ENCODE measurements at places on chromosomes 2 and 18. TPM values are rescaled to one million over a fixed set of nuclear protein-coding genes. Genes with fewer than 3 reads are reported as not detected.

The CRYGD gene
- polyA plus RNA-seq, result not detected

The SCN7A gene
- polyA plus RNA-seq, result not detected

The DNAJC5G gene
- not detected for polyA plus RNA-seq

The AQP4 gene
- not detected for polyA plus RNA-seq

The C2orf72 gene
- polyA plus RNA-seq, result not detected

The ANKRD23 gene
- polyA plus RNA-seq, result not detected

The SH2D6 gene
- not detected for polyA plus RNA-seq

The STEAP3 gene
- polyA plus RNA-seq, result not detected

The CACNB4 gene
- not detected for polyA plus RNA-seq

- no peak overlapping the region for H3K4me3 ChIP-seq
- no peaks in the 10 kb centered on the region for H3K36me3 ChIP-seq
- peaks cover 10% of the 10 kb centered on the region for H3K4me1 ChIP-seq
- DNase-seq, result peak; percentile 9
Observed at GRCh38 chr18:47953471-47953931, 23.0 kb upstream of the SMAD2 start.

- no peak for DNase-seq
- no peak overlapping the region for H3K27ac ChIP-seq
- H3K36me3 ChIP-seq, result no peaks in the 10 kb centered on the region
- no peak overlapping the region for H3K4me3 ChIP-seq
- no peaks in the 10 kb centered on the region for H3K27me3 ChIP-seq
Observed at GRCh38 chr18:6672821-6673308, 56.7 kb upstream of the ARHGAP28 start.

DNA sequence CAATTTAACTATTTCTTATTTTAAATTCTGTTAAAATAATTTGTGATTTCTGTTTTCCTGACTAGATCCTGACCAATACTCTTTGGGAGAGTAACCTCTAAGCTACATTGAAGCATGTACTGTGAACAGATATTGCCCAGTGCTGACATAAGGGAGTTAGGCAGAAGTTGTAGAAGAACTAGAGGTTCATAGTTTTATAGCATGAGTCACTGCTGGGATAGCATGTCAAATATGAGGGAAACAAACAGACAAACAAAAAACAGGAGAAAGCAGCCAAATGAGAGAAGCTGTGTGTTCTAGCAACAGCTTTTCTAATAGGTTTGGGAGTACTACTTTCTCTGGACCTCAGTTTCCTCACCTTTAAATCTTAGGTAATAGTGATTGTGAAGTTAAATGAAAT is 72.4 kb downstream of the CERS6 start:
- peaks cover 6% of the 10 kb centered on the region for H3K4me1 ChIP-seq
- no peak for DNase-seq
- no peak overlapping the region for H3K4me3 ChIP-seq
- no peaks in the 10 kb centered on the region for H3K27me3 ChIP-seq

- H3K27ac ChIP-seq, result peak overlapping the region; percentile 0
- no peak overlapping the region for H3K4me3 ChIP-seq
- peaks cover 31% of the 10 kb centered on the region for H3K4me1 ChIP-seq
Observed at GRCh38 chr2:70043252-70043875, 43.9 kb upstream of the PCBP1 start.

DNA sequence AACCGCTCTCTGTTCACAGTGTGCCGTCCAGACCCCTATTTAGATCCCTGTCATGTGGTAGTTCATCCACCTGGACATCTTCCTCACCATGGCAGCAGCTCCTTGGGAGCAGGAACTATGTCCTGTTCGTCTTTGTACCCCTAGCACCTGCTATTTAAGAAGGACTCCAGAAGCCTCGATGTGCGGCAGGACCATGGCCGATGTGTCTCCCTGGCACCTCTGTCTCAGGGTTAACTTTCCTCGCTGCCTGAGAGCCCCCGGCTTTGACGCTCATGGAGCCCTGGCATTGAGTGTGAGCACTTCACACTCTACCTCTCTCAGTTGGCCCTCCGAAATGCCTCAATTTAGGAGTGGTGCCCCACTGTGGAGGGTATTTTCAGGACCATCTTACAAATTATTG is 152.0 kb downstream of the FAM210A start:
- H3K36me3 ChIP-seq, result no peaks in the 10 kb centered on the region
- no peak overlapping the region for H3K4me3 ChIP-seq
- H3K4me1 ChIP-seq, result peaks cover 26% of the 10 kb centered on the region
- DNase-seq, result no peak
- H3K27ac ChIP-seq, result no peak overlapping the region

DNA sequence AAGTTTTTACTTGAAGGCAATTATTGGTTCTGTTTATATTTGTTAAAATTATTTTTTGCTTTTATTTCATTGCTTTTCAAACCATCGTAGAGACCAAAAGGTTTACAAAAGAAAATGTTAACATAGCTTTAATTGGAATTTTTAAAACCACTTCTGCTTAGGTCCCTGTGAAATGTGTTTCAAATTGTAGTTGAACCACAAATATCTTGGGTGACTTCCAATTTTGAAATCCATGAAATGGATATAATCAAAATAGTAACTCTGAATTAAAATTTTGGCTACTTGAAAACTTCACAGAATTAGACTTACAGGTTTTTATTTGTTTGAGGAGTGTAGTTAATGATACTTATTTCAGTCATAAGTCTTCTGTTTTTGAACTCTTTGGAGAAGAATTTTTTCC is 3.1 kb upstream of the SPAG16 start:
- peaks cover 23% of the 10 kb centered on the region for H3K4me1 ChIP-seq
- no peak overlapping the region for H3K27ac ChIP-seq
- no peak overlapping the region for H3K4me3 ChIP-seq
- no peaks in the 10 kb centered on the region for H3K27me3 ChIP-seq
- no peaks in the 10 kb centered on the region for H3K36me3 ChIP-seq
- no peak for DNase-seq

GRCh38 chr2:173545364-173545763 is 190.7 kb downstream of the CDCA7 start:
- no peak overlapping the region for H3K4me3 ChIP-seq
- peaks cover 5% of the 10 kb centered on the region for H3K27me3 ChIP-seq
- DNase-seq, result no peak

DNA sequence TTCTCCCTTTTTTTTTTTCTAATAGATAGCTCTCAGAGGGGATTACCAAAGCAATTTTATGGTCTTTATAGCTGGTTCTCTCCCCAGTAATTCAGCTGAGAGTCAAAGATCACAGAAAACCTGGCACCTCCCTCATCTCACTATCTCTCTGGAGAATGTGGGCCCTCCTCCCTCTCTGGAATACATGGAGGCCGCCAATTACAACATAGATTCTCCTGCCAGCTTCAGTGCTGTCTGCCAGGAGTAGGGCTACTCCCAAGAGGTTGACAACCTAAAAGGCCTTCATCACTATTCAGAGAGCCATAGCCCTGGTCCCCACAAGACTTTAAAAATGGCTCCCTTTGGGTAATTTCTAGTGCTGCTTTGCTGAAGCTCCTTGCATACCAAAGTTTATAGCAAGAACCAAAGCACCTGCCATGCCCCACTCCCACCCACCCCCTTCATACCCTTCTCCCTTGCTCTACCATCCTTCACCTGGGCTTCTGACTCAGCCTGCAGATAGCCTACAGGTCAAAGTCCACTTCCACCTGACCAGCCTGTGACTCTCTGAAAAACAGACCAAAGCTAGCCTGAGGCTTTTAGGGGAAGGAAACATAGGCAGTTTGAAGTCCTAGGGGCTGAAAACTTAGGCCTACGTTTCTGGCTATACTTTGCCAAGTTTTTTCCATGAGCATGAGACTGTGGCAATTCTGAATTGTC is 472.3 kb downstream of the TNS1 start:
- no peaks in the 10 kb centered on the region for H3K4me1 ChIP-seq
- H3K27me3 ChIP-seq, result no peaks in the 10 kb centered on the region
- no peak overlapping the region for H3K27ac ChIP-seq
- no peak for DNase-seq
- no peak overlapping the region for H3K4me3 ChIP-seq

DNA sequence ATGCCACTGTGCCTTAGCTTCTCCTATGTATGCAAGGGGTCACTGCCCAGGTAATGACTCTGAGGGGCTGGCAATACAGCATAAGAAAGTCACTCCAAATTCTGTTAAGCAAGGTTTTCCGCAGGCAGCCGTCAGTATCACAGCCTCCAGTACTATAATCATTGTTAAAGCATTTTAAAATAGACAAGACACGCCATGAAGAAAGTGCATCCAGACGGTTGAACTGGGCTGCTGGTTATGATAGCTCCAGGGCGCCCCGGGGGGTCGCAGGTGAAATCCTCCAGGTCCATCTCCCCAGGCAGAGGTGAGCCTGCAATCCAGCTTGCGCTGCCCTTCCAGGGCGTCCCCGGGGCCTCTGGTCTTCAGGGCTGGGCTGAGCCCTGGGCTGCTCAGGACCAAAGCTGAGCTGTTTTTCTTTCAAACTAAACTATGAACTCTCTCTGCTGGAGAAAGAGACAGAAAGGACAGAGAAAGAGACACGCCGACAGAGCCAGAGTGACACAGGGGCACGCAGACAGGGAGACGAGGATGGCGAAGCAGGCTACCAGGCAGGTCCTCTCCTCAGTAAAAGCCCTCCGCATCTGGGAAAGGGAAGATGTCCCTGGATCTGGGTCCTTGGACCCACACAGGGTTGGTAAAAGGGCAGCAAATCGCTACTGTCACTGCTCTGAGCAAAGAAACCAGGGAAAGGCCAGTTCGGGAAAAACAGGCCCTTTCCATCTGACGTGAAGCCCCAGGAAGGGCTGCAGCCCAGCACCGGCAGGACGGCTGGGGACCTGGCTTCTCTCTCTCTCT is 2.1 kb upstream of the TWIST2 start:
- H3K27ac ChIP-seq, result no peak overlapping the region
- H3K4me3 ChIP-seq, result no peak overlapping the region
- no peak for DNase-seq
- H3K36me3 ChIP-seq, result no peaks in the 10 kb centered on the region

GRCh38 chr2:235693279-235693678 is 199.4 kb downstream of the AGAP1 start:
- no peaks in the 10 kb centered on the region for H3K27me3 ChIP-seq
- no peak overlapping the region for H3K4me3 ChIP-seq
- no peaks in the 10 kb centered on the region for H3K4me1 ChIP-seq
- H3K36me3 ChIP-seq, result no peaks in the 10 kb centered on the region

GRCh38 chr18:55737781-55738468 is 149.9 kb upstream of the TCF4 start:
- no peaks in the 10 kb centered on the region for H3K36me3 ChIP-seq
- no peak overlapping the region for H3K27ac ChIP-seq
- no peak for DNase-seq
- H3K4me3 ChIP-seq, result no peak overlapping the region
- no peaks in the 10 kb centered on the region for H3K27me3 ChIP-seq

GRCh38 chr18:13726972-13727331 is 479 bp downstream of the RNMT start:
- H3K27ac ChIP-seq, result peak overlapping the region; percentile 96
- peak overlapping the region; percentile 78 for H3K4me3 ChIP-seq
- peak; percentile 44 for DNase-seq

DNA sequence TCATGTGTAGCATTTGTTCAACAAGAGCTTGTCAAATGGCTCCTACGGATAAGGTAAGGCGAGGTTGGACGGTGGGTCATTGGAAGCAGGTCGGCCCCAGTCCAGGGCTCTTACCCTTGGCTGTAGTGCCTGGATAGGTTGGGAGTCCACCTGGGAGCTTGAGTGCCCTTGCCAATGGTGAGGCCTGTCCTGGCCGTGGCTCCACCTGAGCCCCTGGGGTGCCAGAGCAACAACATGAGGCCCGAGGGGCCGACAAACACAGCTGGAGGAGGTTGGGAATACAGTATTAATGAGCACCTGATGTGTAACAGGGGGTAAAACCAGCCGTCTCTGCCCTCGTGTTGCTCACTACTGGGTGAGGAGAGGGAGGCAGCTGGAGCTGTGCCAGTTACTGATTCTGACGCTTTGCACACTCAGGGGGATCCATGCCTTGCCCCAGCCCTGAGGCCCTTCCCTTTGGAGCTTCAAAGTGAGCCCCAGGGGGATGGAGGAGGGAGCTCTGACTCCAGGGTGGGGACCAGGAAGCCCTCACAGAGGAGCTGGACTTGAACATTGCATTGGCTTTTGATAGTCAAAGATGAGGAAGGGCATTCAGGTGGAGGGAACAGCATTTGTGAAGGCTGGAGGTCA is 87.2 kb downstream of the RHOB start:
- H3K36me3 ChIP-seq, result no peaks in the 10 kb centered on the region
- no peak overlapping the region for H3K4me3 ChIP-seq
- H3K27me3 ChIP-seq, result no peaks in the 10 kb centered on the region
- H3K27ac ChIP-seq, result no peak overlapping the region

DNA sequence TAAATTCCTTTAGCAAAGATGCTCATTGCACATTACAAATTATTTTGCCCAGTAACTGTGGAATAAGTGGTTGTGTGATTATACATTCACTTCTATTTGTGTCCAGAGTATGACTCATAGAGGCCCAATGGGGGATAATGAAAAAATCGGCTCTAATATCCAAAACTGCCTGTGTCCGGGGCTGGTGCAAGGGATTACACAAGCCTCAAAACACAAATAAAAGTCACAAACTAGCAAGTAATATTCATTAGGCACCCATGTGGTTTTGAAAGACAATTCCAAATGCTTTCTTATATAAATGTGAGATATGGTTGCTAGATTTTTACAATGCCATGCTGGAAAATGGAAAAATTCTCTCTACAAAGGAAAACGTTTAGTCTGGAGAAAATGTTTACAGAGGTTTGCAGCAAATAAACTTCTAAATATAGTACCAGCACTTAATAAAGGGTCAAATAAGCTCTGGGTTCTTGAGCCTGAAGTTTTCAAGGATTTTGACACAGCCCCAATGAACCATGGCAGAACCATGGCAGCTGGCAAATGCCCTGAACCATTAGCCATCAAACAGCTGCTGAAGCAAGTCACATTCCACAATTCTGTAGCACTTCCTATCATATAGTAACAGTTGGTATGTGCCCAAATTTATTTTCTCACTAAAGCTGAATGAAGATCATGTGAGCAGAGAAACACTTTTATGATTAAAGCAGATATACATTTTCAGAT is 40.5 kb downstream of the IRS1 start:
- no peaks in the 10 kb centered on the region for H3K36me3 ChIP-seq
- no peaks in the 10 kb centered on the region for H3K4me1 ChIP-seq
- no peak overlapping the region for H3K4me3 ChIP-seq
- no peak for DNase-seq

- no peak overlapping the region for H3K4me3 ChIP-seq
- no peaks in the 10 kb centered on the region for H3K4me1 ChIP-seq
- DNase-seq, result no peak
- no peaks in the 10 kb centered on the region for H3K27me3 ChIP-seq
- no peak overlapping the region for H3K27ac ChIP-seq
Observed at GRCh38 chr18:80133124-80133523, 24.1 kb downstream of the ADNP2 start.

DNA sequence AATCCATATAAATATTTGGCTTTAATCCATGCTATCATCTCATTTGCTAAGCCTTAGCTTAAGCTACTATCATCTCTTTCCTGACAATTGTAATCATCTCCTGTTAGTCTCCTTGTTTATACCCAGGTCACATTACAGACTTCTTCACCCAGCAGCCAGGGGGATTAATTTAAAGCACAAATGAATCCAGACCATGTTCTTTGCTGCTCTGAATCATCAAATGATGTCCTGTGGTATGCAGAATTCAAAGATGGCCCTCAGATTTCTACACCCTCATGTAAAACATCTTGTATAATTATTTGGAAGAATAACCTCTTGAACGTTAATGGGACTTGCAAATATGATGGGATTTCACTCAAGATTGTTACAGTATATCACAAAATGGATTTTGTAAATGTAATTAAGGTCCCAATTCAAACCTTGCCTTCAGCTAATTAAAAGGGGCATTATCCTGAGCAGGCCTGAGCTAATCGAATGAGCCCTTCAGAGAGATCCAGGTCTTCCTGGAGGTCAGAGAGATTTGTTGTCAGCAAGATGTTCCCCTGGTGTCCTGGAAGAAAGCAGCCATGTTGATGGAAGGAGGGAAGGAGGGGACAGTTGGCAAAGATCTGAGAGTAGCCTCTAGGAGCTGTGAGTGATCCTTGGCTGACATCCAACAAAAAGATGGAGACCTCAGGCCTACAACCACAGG is 241.1 kb upstream of the MMADHC start:
- no peak overlapping the region for H3K4me3 ChIP-seq
- no peaks in the 10 kb centered on the region for H3K27me3 ChIP-seq
- no peaks in the 10 kb centered on the region for H3K36me3 ChIP-seq
- no peak for DNase-seq
